ENCODE measurements at places on chromosomes 6 and 20. TPM values are rescaled to one million over a fixed set of nuclear protein-coding genes. Genes with fewer than 3 reads are reported as not detected.

The KCNK15 gene
- total RNA-seq: not detected

The PXDC1 gene
- 66.4 TPM for total RNA-seq

The LY6G5C gene
- 0.18 TPM for total RNA-seq

The FBXO30 gene
- total RNA-seq: 9.3 TPM

The OTOR gene
- not detected for total RNA-seq

The TPBG gene
- total RNA-seq: 20.0 TPM

The CGA gene
- total RNA-seq: not detected

The EPPIN gene
- total RNA-seq: not detected

The CST2 gene
- not detected for total RNA-seq

The DLL1 gene
- total RNA-seq: under 0.01 TPM

The SEMG2 gene
- total RNA-seq: not detected

The SNHG17 gene
- 6.4 TPM for total RNA-seq

The SNAI1 gene
- 0.54 TPM for total RNA-seq

The OR2H2 gene
- not detected for total RNA-seq

The PRR18 gene
- total RNA-seq: not detected

The SLC35D3 gene
- total RNA-seq: not detected

The SMLR1 gene
- total RNA-seq: not detected

The PKHD1 gene
- not detected for total RNA-seq

The OR2B6 gene
- total RNA-seq: not detected

The ZBTB46 gene
- total RNA-seq: 15.3 TPM

The ZNF165 gene
- total RNA-seq: 0.28 TPM

The OR12D3 gene
- not detected for total RNA-seq

The C6orf141 gene
- not detected for total RNA-seq

The LRRC73 gene
- total RNA-seq: under 0.01 TPM

The SMOC2 gene
- total RNA-seq: not detected

The MRAP2 gene
- under 0.01 TPM for total RNA-seq

The FRMD1 gene
- total RNA-seq: not detected

The LPIN3 gene
- total RNA-seq: 1.7 TPM

The VGLL2 gene
- total RNA-seq: not detected

The ZNF391 gene
- 0.28 TPM for total RNA-seq

The CASS4 gene
- total RNA-seq: 26.1 TPM

The LAMP5 gene
- under 0.01 TPM for total RNA-seq

The GJA10 gene
- not detected for total RNA-seq

The HSPA1A gene
- 94.6 TPM for total RNA-seq

The CYB5R4 gene
- 4.7 TPM for total RNA-seq

The CALHM4 gene
- total RNA-seq: not detected

The HDGFL1 gene
- total RNA-seq: not detected

The HDAC2 gene
- 116 TPM for total RNA-seq

The PPP1R14C gene
- total RNA-seq: not detected

The ZNF184 gene
- 8.1 TPM for total RNA-seq

The ABT1 gene
- total RNA-seq: 12.2 TPM

The IP6K3 gene
- 0.18 TPM for total RNA-seq

The HLA-DQA2 gene
- total RNA-seq: not detected

The SAMHD1 gene
- total RNA-seq: 19.7 TPM

The PRDM13 gene
- total RNA-seq: not detected

The SLC26A8 gene
- total RNA-seq: not detected

Data from IMR-90 (cell line).